Uterus (tissue), 4 donors: ENCODE measurements at places on chromosomes 5 and 9. TPM values are rescaled to one million over a fixed set of nuclear protein-coding genes. Genes with fewer than 3 reads are reported as not detected.

DNA sequence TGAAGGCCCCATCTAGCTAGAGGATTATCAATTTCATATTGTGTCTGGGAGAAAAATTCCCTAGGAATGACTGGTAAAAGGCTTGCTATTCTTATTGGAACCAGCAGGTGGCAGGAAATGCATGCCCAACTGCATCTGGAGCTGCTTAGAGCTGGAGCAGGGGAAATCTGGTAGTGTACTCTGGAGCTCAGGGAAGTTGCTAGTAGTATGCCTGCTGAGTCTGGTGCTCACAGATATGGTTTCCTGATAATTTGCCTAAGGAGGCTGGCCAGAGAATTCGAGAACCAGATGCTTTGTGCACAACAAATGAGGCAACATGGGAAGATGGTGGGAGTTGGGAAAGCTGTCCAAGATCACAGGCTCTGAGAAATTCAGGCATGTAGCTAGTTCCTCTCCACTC, 53.7 kb downstream of the G3BP1 start:
- H3K4me1 ChIP-seq = no peaks in the 10 kb centered on the region
- no peaks in the 10 kb centered on the region for H3K36me3 ChIP-seq
- no peaks in the 10 kb centered on the region for H3K27me3 ChIP-seq
- DNase-seq = peak; percentile 23
- H3K4me3 ChIP-seq = no peak overlapping the region

DNA sequence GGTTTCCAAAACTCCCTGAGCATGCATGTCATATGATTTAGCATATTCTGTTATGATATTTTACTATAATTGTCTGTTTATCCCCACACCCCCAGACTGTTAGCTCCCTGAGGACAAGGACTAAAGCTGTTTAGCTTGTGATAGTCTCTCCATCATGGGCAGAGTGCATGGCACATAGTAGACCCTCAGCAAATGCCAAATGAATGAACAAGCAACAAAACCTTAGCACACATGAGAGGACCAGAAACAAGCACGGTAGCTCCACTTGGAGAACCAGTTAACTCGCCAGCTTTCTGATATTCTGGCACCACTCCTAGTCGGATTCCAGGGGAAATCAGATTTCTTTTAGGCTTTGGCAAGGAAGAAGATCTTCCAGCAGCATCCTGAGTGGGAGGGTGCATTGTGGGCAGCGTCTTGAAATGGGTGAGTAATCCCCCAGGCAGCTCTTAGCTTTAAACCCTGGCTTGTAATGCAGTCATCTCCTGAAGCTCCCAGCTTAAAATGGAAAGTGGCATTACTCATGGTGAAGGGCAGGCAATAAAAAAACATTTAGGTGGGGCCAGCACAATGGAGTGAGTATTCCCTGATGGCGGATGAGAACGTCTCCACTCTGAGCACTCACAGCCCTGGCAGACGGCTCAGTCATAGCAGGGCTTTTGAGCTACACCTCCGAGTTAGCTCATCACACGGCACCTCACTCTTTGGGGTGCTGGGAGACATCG, 41.1 kb downstream of the FGF1 start:
- no peaks in the 10 kb centered on the region for H3K27me3 ChIP-seq
- DNase-seq = peak; percentile 86
- H3K27ac ChIP-seq = peak overlapping the region; percentile 69

The CTNND2 gene
- not detected for total RNA-seq

The DCP2 gene
- total RNA-seq = 11.2 TPM
